ENCODE measurements at places on chromosomes 3 and 15.

DNA sequence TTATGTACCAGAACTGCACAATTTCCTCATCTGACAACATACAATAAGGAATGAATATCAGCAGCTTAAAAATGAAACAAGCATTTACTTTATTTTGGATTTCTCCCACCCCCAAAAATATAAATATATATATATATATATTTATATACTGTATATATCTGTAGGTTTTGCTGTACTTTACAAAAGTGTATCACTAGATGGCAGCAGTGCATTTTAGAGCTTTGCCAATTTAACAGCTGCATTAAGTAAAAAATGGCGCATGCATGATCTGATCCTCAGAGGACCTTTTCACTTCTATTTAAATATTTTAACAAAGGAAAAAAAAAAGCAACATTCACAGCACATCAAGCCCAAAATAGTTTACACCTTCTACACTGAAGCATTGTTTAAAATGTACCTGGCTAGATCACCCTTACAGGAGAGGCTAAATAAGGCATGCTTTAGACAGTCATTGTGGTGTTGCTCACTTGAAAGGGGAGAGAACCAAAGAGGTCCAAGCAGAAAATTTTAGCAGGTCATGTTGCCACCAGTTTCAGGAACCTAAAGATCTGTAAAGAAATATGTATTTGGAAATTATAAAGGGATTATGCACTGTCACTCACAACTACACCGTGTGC is 72.6 kb downstream of the NPTN start:
- no peak for DNase-seq

DNA sequence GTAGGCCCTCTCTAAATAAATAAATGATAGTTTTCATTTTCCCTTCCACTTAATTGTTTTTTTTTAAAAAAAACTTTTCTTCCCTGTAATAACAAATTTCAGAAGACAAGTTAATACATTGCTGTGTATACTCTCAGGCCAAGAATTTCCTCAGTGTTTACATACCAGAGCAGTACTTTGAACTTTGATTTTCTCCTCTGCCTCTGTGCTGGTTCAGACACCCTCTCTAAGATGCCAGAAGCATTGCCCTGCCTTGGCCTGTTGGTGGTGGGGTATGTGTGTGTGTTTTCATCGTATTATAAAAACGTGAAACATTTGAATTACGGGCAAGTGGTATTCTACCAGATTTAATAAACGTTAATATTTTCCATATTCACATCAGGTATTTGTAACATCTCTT is 70.1 kb downstream of the SMAD3 start:
- DNase-seq, result no peak

GRCh38 chr3:119933207-119933606 is 151.3 kb downstream of the NR1I2 start:
- DNase-seq, result no peak

DNA sequence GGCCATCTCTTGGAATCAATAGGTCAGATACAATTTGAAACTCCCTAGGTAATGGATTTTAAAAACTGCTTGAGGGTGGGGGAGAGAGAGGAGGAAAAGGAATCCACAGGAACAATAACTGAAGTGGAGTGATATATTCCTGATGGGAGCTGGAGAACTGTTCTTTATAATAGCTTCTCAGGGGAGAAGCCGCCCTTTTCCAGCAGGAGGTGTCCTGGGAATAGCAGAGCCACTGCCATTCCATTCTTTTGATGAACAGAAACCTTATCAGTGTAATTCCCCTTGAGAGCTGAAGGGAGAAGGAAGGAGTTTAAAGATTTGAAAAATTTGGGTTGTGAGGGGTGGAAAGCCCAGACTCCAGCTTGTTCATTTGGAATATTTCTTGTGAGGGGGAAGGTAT is 504.9 kb upstream of the DPH6 start:
- no peak for DNase-seq

- no peak for DNase-seq
These were observed 123.3 kb upstream of the GBE1 start for GRCh38 chr3:81884791-81885190.

DNA sequence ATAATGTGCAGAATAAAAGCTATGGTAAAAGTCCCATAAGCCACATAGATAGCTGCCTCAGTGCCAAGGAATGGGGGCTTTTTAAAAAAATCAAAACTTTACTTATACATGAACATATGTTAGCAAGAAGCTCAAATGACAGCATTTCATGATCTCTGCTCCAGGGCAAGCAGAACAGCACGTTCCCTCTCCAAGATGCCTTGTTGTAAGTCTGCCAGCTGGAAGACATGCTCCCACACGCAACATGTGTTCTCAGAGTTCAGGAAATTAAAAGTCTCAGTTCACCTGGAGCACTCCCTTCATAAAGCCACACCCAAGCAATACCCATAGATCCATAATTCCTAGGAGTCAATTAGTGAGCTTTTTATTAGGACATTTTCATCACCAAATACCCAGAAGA is 52.2 kb downstream of the ABI3BP start:
- no peak for DNase-seq

DNA sequence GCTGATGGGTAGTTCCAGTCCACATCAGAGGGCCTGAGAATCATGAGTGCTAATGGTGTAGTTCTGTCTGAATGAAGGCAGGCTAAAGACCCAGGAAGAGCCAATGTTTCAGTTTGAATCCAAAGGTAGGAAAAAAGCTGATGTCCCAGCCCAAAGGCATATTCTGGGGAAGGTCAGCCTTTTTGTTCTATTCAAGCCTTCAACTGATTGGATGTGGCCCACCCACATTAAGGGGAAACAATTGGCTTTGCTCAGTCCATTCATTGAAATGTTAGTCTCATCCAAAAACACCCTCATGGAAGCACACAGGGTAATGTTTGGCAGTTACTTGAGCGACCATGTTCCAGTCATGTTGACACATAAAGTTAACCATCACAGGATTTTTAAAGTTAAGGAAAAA is 25.9 kb downstream of the EPHB1 start:
- DNase-seq, result no peak

- no peak for DNase-seq
These were observed 635 bp downstream of the TUBGCP5 start for GRCh38 chr15:23038726-23039142.

- DNase-seq, result no peak
These were observed 32.6 kb downstream of the PRKCD start for GRCh38 chr3:53193466-53194209.

DNA sequence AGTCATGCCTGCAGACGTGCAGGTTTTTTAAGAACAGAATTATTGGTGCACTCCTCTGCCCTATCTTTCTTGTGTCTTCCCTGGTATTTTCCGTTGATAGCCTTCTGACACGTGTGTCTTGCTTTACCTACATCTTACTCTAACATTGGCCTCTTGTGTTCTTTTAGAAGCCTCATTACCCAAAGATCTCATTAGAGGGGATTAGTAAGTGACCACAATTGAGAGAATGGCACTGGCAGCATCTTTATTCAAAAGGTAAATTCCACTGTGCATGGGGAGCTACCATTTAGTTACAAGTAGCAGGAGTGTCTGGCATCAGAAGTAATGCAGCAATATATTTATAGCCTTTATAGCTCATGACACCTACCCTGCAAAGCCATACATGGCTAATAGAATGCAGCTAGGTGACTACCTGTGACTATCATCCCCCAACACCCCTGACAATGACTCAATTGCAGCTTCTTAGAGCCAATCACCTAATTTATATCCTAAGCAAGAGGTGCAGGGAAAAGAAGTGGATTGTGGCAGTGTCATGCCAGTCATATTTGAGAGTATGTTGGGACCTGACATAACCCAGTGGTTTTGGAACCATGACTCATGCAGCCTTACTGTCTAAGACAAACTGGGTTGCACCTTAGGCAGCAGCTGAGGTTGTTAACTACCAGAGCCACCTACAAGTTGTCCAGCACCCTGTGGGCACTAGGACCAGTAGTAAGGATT is 164.8 kb downstream of the GRM7 start:
- DNase-seq, result no peak

- no peak for DNase-seq
These were observed 13.9 kb upstream of the PRICKLE2 start for GRCh38 chr3:64238971-64239667.

DNA sequence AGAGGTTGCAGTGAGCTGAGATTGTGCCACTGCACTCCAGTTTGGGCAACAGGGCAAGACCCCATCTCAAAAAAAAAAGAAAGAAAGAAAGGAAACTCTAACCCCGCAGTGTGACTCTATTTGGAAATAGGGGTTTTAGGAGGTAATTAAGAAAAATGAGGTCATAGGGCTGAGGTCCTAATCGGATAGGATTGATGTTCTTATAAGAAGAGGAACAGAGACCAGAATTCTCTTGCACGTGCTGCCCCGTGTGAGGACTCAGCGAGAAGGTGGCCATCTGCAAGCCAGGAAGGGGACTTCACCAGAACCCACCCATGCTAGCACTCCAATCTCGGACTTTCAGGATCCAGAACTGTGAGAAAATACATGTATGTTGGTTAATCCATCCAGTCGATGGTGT is 25.8 kb downstream of the KLHL6 start:
- no peak for DNase-seq

DNA sequence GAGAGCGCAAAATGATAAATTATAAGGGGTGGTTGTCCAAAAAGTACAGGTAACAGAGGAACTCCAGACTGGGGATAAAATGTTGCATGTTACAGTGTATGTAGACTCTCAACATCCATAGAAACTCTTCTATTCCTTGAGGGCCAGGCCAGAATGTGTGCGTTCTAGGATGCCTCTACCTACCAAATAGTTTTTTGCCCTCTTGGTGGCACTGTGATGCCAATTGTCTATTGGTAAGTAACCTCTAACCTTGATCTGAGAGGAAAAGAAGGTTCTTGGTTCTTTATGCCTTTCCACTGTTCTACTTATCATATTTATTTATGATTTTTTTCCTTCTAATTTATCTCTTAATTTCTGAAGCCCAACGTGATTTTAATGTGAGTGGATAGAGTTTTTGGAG is 424.6 kb downstream of the GRM7 start:
- DNase-seq, result no peak

DNA sequence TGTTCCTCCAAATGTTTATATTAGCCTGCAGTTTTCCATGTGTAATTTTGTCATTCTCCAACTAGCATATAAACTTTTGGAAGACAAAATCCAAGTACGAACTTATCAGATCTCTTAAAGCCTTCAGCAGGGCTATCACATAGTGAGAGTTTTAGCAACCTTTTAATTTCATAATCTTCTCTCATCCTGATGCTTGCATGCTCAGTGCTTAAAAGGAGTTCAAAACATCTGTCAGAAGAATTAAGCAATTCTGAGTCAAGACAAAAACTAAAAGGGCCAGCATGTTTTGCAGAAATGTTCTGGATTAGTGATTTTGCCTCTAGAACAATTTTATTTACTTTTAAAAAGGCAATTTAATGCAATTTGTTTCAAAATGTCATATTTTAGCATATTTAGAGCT is 73.4 kb upstream of the SLC2A2 start:
- no peak for DNase-seq

DNA sequence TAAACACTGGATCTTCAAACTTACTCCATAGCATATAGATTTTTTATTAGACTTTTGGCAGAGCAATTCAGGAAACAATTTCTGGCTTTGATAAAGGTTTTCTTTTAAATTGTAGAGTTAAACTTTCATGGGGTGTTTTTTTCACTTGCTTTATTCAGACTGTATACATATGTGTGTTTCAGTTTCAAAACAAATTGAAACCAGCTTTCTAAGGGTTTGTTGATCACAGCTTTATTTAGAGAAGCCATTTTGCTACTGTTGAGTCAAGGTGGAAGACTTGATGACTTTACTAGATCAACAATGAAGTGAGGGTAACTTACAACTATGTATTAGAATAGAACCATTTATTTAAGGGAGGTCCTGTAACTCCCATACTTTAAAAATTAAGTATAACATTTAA is 6.2 kb downstream of the UBE2E1 start:
- DNase-seq, result no peak

DNA sequence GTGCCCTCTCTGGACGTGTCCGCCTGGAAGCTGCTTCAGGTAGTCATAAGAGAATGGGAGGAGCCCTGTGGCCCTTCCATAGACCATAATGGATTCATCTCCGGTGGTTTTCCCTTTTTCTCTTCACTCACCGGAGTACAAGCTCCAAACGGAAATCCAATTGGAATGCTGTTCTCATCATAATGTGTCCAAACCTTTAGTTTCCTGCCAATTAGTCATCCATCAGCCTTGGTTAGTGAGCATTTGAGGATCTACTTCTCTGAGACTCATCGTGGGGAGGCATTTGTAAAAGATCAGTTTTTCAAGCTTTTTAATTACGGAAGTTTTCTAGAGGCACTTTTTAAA is 34.9 kb downstream of the ABHD2 start:
- DNase-seq, result no peak

DNA sequence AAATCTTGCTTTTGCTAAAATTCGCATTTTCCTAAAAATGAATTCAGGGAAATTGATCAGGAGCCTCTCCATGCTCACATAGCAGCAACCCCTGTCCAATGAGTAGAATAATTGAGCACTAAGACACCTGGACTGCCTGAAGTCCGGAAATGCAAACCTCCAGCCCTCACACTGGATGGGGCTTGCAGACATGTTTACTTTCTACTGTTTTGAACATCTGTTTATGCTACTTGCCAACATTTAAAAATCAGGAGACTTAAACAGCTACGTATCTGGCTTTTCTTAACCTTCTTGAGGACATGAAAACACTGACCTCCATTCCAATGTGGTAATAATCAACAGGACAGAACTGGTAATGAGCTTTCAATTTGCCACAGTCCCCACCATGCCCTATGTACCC is 184.4 kb downstream of the SHOX2 start:
- DNase-seq, result no peak

DNA sequence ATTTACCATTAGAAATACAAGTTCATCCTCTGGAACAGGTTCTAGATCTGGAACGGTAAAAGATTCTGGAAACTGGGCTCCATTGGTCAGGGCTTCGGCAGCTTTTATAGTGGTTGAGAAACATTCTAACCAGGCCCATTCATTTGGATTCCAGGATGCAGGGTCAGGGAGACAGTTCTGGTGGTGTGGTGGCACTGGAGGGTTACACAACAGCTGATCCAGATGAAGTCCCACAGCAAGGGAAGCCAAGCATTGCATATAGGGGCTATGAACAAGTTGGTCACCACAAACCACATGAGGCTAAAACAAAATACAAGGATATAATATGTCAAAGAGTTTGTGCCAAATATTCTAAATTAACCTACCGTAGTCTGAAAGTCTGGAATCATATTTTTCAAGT is 43.0 kb downstream of the FBXL22 start:
- no peak for DNase-seq

- no peak for DNase-seq
These were observed 44.4 kb upstream of the SPTSSB start for GRCh38 chr3:161415506-161416231.

DNA sequence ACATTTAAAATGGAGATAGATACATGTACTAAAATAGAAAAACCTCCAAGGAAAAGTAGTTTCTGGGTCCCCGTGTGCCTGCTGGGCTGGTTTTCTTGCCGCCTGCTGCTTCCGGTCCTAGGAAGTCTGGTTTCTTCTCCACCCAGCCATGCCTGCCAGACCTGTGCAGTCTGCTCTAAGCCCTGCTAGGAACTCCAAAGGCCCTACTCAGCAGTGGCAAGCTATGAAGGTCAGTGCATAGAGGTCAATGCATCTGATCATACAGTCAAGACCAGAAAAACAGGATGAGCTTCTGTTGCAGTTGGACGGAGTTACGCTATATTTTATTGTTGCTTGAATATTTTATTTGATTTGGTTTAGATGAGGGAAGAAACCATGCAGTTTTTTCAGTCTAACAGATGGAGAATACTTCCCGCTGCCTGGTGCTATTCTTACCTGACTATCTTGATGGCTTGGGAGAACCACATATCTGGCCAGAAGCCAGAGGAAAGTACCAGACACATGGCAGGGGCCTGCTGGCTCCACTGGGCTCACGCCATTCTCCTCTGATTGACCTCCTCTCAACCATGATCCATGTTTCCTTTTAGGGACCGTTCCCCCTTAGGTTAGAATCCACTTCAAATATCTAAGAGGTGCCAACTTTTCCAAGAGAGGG is 226.8 kb upstream of the ST8SIA2 start:
- no peak for DNase-seq

Measured in activated naive CD4-positive, alpha-beta T cell (primary cell).